Naive thymus-derived CD4-positive, alpha-beta T cell (primary cell): ENCODE measurements at places on chromosomes 3 and 15.

DNA sequence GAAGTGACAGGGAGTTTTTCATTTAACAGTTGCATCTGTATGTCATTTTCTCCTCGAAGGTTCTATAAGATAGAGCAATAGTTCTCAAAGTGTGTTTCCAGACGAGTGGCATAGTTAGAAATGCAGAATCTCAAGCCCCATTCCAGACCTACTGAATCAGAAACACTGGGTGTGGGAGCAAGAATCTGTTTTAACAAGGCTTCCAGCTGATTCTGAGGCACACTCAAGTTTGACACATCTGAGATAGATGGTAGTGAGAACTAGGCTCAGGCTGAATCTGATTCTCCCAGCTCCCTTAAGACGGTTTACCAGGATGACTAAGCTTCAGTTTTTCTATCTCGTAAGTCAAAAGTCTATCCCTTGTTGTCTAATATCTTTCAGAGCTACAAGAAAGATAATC lies 159.8 kb upstream of the NUDT16 start:
- no peak for DNase-seq

DNA sequence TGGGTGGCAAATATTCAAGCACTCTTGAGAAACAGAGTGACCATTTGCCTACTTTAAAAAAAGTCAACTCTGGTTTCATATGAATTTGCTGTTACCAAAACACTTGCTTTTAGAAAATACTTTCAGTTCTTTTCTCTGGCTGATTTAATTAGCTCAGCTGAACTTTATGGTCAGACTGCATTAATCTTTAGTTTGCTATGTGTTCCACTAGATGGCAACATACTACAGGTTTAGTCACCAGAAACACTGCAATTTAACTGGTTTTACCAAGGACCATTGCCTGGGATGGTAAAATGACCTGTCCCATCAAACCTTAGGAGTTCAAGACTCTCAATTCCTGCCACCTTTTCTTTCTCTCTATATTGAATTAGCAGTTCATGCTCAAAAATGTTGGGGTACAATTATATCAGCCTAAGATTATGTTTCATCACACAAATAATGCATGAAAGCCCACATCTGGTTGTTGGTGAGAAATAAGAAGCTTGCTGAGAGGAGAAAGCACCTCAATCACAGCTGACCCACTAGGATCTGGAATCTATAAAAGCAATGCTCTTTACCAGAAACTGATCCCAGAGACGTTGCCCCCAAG lies 14.2 kb downstream of the EIF4E3 start:
- peak; percentile 40 for DNase-seq

GRCh38 chr15:48785195-48785594 lies 25.7 kb downstream of the CEP152 start:
- DNase-seq: no peak

- DNase-seq: no peak
Observed at GRCh38 chr3:115227461-115227860, 80.4 kb upstream of the ZBTB20 start.
